Muscle of leg (tissue), 16 donors: ENCODE measurements at places on chromosomes 7 and 10. TPM values are rescaled to one million over a fixed set of nuclear protein-coding genes. Genes with fewer than 3 reads are reported as not detected.

Gene KEL
- 2.0 TPM for polyA plus RNA-seq

GRCh38 chr10:110781139-110781538, 90.6 kb upstream of the PDCD4 start:
- peak; percentile 38 for DNase-seq

DNA sequence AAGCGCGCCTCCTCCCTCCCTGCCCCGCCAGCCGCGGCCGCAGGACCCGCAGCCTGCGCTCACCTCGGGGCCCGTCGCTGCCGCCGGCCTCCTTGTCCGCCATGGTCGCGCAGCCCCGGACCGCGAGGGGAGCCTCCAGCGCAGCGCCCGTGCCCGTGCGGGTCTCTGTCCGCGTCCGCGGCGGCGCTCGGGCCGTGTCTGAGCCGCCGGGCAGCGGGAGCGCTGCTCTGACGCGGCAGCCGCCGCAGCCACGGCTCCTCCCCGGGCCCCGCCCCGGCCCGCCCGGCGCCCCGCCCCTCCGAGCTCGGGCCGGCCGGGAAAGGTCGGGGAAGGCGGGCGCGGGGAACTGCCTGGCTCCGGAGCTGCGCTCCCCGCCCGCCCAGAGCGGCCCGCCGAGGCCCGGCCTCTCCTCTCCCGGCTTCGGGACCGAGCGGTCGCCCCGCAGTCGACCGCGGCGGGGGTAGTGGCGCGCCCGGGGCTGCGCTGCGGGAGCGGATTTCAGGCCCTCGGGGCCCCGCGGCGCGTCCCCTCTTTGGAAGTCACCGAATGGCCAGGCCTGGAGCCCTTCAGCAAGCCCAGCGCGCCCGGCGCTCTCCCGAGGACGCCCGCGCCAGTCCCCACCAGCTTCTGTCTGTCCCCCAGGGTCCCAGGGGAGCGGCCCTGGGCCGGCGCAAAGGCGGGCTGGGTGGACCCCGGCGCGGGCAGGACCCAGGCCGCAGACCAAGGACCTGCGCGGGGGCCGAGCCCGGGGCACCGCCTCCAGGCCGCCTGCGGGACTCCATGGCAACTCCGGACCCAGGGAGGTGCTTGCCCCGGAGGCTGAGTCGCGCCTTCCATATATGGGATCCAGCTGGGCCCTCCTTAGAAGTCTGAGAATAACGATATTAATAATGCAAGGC, at the start of gene HSPA12A:
HSPA12A (minus strand) TSS at position 200 of the 899 bp plus-strand sequence; CDS start at position 103, 97 bp downstream.
- DNase-seq, result peak; percentile 91

Gene CYP26C1
- polyA plus RNA-seq, result not detected

DNA sequence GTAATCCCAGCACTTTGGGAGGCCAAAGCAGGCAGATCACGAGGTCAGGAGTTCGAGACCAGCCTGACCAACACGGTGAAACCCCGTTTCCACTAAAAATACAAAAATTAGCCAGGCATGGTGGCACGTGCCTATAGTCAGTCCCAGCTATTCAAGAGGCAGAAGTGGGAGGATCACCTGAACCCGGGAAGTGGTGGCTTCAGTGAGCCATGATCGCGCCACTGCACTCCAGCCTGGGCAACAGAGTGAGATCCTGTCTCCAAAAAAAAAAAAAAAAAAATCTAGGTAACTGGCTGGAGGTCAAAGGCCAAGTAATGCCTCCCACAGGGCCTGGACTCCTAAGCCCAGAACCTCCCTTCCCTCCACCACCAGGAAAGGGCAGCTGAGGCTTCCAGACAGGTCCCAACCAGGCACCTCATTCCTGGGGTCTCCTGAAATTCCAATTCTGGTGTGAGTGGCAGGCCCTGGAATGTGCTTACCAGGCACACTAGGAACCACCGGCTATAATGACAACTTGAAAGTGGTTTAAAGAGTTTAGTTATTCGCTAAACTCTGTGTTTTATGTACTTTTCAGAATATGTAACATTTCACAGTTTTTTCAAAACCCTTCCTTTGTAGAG, 86.9 kb upstream of the TNRC18 start:
- no peak for DNase-seq

- DNase-seq, result peak; percentile 30
These were observed 2.2 kb downstream of the GIMAP4 start for GRCh38 chr7:150569245-150569955.

- peak; percentile 78 for DNase-seq
These were observed 149.2 kb downstream of the REEP3 start for GRCh38 chr10:63670291-63670898.

DNA sequence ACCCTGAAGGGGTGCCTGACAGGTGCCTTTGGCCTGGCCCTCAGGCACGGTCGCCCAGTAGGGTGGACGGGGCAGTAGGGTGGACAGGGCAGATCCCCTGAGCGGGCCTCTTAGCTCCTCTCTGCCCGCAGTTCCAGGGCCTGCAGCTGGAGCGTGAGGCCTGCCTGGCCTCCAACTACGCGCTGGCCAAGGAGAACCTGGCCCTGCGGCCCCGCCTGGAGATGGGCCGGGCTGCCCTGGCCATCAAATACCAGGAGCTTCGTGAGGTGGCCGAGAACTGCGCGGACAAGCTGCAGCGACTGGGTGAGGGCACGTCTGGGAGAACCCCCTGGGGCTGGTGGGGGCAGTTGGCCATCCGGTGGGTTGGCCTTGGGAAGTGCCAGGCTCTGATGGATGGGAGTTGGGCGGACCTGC, 1.7 kb downstream of the VPS37D start:
- no peak for DNase-seq

Gene DMBT1
- polyA plus RNA-seq, result not detected

Gene NUTM2E
- 0.12 TPM for polyA plus RNA-seq

GRCh38 chr10:12455766-12456165, 106.4 kb downstream of the CAMK1D start:
- peak; percentile 34 for DNase-seq

GRCh38 chr7:157881048-157881771, 544.4 kb downstream of the DNAJB6 start:
- DNase-seq, result no peak

GRCh38 chr7:151652111-151652510, 132.4 kb upstream of the RHEB start:
- DNase-seq, result no peak

Gene CDNF
- 4.3 TPM for polyA plus RNA-seq

Gene MDH2
- polyA plus RNA-seq, result 194 TPM

- peak; percentile 88 for DNase-seq
These were observed 10.8 kb upstream of the LIPA start for GRCh38 chr10:89262086-89263051.

GRCh38 chr7:158710651-158711102, 6.1 kb upstream of the NCAPG2 start:
- DNase-seq, result peak; percentile 16

GRCh38 chr10:122085423-122085911, 96.5 kb downstream of the TACC2 start:
- no peak for DNase-seq

DNA sequence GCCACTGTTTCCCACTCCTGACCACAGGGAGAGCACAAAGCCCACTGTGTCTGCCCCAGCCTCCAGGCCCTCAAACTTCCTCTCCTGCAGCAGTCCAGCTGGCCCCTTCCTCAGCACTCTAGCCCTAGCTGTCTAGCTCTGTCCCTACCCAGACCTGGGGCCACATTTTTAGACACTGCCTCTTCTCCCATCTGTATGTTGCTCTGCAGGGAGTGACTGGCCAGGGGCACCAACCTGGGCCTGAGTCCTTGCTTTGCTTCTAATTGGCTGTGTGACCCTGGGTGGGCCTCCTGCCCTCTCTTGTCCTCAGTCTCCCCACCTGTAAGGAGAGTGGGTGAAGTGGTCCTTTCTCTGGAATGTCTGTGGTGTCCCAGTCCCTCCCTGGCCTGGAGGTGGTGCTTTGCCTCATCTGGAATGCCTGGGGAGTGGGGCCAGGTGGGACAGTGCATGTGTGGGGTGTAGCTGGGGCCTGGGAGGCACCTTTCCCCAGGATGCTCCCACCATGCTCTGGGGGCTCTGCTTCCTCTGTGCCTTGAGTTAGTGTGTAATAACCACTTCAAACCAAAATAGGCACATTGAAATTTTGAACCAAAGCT, 25.1 kb downstream of the AQP1 start:
- no peak for DNase-seq

Gene ANKRD61
- 0.71 TPM for polyA plus RNA-seq
